ENCODE measurements at places on chromosomes 7 and 10.

DNA sequence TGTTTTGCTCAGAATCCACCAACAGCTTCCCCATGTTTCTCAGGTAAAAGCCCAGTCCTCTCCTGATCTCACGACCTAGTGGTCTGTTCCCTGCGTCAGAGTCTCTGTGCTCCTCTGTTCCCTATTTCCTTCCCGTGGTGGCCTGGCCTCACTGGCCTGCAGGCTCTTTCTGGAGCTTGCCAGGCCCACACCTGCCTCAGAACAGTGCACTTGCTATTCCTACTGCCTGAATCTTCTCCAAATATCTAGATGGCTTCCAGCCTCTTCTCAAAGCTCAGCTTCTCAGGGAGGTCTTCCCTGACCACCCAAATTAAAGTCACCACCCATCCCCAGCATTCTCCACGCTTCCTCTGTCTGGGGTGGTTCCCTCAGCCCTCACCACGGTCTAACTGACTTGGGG is 165.3 kb downstream of the USP6NL start:
- no peak for DNase-seq

DNA sequence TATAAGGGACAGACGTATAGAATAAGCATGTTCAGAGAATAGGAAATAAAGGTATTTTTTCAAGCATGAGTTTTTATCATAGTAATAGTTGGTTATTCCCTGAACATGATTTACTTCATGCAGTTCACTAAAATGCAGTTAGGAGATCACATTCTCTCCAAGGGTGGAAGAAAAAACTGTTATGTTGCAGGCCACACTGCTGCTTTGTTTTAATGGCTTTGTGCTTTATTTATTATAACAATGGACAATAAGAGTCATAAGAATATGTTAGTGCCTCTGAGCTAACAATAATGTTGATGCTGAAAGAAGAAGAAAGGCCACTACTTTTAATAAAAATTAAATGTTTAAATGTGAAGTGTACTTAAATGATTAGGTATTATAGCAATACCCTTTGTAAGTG is 78.5 kb upstream of the GATAD1 start:
- DNase-seq, result no peak

DNA sequence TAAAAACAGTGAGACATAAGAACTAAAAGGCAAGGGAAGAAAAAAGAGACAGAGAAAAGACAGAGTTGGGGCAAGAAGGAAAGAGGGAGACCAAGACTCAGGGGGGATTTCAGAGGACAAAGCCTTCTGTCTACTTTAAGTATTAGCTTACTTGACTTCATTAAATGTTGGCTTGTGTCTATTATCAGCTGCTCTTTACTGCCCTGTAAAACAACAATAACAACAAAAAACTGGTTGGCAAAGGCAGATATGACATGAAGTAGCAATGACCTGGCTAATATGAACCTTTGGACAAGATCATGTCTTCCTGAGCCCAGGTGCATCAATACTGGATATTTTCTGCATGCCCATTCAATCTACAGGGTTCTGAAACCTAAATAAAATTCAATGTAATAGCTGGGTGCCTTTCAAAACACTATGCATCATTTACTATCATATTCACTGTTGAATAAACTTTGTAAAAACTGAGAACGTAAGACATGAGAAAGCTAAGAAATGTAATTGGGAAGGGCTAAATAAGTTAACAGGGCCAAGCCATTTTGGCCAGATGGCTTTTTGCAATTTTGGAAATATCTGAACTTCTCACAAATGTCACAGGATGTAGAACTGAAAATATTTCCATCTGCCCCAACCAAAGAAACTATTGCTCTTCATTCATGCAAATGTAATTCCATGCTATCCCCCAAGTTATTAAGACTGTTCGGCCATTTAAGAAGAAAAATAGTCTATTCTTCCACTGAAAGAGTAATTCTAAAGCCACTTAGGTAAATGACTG is 49.4 kb downstream of the LRRN3 start:
- no peak for DNase-seq

DNA sequence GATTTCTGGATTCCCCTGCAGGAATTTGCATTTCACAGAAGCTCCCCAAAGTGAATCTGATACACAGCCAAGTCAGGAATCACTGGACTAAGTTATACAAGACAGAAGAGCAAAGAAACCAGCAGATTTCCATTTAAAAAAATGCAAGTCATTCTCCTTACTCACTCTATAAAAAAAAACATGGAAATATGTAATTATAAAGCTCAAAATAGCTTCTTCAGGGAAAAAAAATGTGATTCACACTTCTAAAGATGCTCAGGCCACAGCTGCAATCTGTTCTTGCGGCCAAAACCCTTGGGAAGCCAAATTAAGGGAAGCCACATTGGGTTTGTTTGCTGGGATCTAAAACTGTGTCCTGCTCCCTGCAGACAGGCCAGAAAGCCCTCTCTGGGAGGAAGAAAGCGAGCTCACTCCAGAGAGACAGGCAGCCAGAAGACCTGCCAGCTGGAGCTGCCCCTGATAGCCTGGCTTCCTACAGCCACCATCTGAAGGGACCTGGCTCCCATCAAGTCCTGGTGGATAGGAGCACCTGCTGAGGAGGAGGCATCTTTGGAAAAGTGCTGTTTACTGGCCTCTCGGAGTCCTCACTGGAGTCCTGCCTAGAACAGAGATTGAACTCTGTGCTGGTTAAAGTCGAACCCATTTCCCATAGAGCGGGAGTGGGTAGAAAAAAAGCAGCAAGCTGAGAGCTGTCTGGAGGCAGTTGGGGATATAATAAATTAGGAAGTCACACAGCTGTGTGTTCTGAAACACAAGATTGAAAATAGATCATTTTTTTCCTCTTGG is 359.2 kb upstream of the AOAH start:
- DNase-seq, result no peak

DNA sequence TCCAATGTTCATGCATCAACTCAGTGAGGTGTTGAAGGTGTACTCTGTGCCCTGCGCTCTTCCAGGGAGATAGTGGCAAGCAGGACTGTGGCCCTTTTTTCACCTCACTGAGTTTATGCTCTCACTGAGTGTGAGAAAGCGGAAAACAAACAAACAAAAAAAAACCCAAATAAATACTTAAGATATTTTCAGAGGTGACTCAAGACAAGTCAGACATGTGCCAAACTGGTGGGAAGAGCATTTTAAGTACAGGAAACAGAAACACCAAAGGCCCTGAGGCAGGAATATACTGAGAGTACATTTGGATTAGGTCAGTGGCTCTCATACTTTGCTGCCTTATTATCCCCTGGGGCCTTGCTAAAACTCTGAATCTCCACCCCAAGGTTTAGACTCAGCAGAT is 111.9 kb upstream of the IGFBP3 start:
- peak; percentile 86 for DNase-seq

- DNase-seq, result no peak
Measured at GRCh38 chr7:18844735-18845134, 272.7 kb downstream of the TWIST1 start.

GRCh38 chr10:21464134-21464533 is 61.3 kb downstream of the SKIDA1 start:
- no peak for DNase-seq

DNA sequence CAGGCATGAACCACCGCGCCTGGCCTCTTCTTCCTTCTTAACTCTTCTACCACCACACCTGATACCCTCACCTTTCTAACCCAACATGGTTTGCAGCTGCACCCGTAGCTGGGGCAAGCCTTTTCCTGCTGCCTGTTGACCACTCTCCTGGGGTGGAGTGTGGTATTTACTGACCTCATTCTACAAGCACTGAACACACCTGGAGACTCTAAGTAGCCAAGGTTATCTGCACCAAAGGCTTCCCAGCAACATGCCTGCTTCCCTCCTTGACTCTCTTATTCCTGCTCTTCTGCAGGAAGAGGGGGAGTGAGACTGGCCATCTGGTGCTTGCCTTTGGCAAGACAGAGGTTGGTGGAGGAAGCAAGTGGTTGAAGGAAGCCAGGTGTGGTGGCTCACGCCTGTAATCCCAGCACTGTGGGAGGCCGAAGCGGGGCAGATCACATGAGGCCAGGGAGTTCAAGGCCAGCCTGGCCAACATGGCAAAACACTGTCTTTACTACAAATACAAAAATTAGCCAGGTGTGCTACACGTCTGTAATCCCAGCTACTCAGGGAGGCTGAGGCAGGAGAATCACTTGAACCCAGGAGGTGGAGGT is 10.1 kb downstream of the ACTR1A start:
- DNase-seq, result no peak

DNA sequence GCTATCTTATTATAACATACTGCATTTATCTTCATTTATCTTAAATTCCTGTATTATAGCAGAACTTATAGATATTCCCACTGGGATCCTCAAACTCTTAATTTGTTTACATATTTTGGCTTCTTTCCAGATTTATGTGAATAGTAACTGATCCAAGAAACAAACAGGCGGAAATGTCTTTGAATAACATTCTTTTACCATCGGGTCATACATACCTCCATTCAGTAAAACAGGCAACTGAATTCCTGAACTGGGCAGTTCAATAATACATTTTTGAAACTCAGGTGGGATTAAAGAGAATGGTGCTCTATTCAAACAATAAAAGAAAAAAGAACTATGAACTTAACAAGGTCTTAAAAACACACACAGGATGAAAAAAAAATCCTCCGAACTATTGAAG is 337.4 kb downstream of the CRPPA start:
- DNase-seq, result peak; percentile 84

GRCh38 chr10:110200503-110200902 is 6.9 kb upstream of the MXI1 start:
- no peak for DNase-seq

GRCh38 chr7:44587843-44588711 is 6.0 kb upstream of the TMED4 start:
- DNase-seq, result peak; percentile 66

DNA sequence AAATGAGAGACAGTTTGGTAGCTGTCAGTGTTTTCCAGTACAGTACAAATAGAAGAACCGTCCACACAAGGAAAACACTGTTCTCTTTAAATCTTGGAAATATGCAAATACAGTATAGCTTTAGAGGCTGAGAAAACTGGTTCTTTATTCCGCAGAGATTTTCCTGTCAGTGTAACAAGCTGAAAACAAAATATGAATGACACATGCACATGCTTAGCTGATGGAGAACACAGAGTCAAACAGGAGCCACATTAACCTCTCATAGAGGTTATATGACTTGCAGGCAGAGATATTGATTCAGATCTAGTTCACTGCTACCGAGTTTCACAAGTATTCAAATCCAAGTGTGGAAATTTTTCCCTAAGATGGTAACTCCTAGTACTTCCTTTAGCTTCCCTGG is 135.2 kb upstream of the C1QL3 start:
- no peak for DNase-seq

- no peak for DNase-seq
Measured at GRCh38 chr10:80598084-80598798, 60.5 kb downstream of the SH2D4B start.

- DNase-seq, result no peak
Measured at GRCh38 chr10:102678068-102678400, 33.8 kb downstream of the TRIM8 start.

DNA sequence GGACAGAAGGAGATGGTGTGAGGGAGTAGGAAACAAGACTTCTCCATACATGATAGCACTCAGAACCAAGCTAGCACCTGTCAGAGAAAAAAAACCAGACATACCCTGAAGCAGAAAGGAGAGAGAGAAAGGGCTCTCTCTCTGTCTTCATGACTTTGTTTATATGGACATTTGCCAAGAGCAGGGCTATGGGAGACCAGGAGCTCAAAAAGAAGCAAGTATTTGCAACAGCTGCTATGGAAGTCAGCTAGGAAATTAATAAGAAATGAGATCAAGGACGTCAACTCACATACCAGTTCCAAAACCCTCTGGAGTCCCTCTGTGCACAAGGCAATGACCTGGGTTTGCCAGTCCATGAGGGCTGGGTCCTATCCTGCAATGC is 111.6 kb downstream of the SGMS1 start:
- no peak for DNase-seq

GRCh38 chr7:143256932-143257331 is 6.3 kb upstream of the GSTK1 start:
- no peak for DNase-seq

DNA sequence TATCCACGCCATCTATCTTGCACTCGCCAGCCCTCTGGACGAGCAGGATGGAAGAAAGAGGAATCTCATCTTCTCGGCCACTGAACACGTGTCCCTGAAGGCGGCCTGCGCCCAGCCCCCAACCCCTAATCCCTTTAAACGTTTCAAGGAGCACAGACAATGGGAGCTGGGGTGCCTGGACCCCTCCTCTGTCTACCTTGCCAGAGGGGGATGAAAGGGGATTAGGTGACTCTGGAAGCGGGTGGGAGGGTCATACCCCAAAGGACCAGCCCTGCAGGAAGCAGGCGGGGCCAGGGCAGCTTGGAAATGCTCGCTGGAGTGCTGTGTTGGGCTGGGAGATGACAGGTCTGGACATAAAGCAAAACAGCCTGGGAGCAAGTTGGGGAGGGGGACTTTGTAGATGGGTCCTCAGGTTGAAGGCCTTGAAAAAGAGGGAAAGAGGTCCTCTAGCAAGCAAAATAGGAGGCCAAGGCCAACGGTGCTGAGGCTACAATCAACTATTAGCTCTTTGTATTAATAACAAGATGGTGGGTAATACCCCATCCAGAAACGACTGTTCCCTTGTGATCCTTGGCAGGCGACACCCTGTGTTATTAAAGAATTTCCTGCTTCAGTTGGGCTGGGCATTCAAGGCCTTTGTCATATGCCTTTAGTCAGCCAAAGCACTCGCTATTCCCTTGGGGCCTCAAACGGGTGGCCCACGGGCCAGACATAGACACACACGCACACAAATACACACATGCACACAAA is 126.5 kb upstream of the UNC5B start:
- no peak for DNase-seq

- DNase-seq, result no peak
Measured at GRCh38 chr10:24715246-24715769, 8.4 kb downstream of the ARHGAP21 start.

GRCh38 chr7:54394834-54395233 is 147.3 kb upstream of the VSTM2A start:
- DNase-seq, result no peak

GRCh38 chr10:43683451-43684291 is 35.0 kb upstream of the ZNF32 start:
- no peak for DNase-seq

GRCh38 chr7:27641581-27642230 is 21.0 kb downstream of the HIBADH start:
- DNase-seq, result no peak

DNA sequence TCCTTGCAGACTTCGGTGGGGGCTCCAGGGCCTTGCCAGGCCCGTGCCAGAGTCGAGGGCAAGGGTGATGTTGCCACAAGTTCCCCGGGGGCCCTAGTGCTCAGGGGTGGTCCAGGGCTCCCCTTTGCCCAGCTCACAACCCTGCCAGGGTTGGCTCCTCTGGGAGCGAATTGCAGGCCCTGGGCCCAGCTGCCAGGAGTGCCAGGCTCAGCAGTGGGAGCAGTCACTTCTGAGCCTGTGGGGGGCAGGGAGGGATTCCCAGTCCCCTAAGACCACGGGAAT is 43.8 kb downstream of the TCERG1L start:
- DNase-seq, result no peak

Measured in bronchial epithelial cell (primary cell).